Stimulated activated CD8-positive, alpha-beta memory T cell treated with anti-CD3 and anti-CD28 coated beads, Interleukin-7, amount 100 ng/mL, for 1 hour (primary cell): ENCODE measurements at places on chromosomes 5 and 9.

DNA sequence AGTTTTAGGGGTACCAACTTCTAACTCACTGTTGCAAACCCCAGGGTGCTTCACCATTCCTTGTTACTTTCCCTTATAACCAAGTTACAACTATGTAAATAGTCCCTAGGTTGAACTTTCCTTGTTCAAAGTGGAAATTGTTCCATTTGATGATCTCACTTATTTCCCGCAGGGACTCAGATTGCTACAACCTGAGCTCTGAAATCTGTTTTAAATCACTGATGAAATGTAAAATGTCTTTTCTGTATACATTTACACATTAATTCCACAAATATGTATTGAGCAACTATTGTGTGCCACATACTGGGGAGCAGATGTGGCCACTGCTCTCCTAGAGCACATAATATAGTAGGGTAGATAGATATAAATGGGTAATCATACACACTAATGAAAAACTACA lies 69.1 kb upstream of the TARS1 start:
- no peak for DNase-seq

- no peak for DNase-seq
Measured at GRCh38 chr9:95753762-95754465, 121.6 kb upstream of the ERCC6L2 start.

DNA sequence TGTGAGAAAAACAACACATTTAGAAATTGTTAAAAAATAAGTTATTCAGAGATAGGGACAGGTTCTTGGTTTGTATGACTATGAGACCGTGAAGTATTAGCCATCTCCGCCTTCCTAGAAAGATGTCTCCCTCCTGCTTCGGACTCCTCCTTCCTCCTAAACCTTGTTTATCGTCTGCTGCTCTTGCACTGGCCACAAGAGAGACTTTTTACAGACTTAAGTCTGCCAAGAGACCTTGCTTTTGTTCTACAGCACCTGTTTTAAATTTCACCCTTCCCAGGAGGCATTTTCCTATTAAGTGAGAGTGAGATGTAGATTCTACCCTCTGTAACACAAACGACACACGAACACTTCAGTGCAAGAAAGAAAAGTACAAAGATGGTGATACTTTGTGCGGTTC lies 274.6 kb downstream of the ARHGEF28 start:
- no peak for DNase-seq

- DNase-seq, result no peak
Measured at GRCh38 chr9:38372762-38373619, 19.5 kb upstream of the ALDH1B1 start.

- DNase-seq, result no peak
Measured at GRCh38 chr9:14315875-14316601, 2.1 kb upstream of the NFIB start.

DNA sequence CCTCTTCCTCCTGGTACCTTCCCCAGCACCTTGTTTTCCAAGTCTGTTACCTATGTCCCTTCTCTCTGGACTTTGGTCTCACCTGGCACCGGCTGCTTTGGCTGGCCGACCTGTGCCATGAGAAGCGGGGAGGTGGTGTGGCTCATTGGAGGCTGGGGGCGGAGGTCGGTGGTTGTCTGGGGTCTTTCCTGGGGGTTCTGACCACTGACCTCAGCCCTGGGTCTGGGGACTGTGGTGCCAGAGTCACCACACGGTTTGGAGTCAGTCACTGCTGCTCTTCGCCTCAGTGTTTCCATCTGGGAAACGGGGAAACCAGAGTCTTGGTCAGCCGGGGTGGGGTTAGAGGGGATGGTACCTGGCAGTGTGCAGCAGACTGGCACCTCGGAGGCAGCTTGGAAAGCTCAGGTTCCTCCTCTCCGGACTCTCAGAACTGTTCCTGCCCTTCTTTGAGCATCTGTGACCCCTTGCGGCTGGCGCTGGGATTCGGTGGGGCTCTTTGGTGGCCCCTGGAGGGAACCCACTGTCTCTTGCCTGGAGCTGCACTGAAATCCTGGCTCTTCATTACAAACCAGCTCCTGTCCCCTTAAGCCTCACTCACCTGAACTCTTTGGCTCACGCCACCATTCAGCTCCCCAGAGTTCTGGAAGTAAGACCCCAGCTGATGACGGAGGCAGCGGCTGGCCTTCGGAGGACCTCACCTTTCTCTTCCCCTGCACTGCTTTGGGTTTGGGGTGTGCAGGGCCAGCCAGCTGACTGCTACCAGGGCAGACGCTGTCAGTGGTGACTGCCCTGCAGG lies 4.1 kb upstream of the RXRA start:
- no peak for DNase-seq

- DNase-seq, result no peak
Measured at GRCh38 chr9:72855890-72856523, 96.8 kb downstream of the ALDH1A1 start.

- DNase-seq, result no peak
Measured at GRCh38 chr9:77156646-77157371, 20.5 kb upstream of the VPS13A start.

DNA sequence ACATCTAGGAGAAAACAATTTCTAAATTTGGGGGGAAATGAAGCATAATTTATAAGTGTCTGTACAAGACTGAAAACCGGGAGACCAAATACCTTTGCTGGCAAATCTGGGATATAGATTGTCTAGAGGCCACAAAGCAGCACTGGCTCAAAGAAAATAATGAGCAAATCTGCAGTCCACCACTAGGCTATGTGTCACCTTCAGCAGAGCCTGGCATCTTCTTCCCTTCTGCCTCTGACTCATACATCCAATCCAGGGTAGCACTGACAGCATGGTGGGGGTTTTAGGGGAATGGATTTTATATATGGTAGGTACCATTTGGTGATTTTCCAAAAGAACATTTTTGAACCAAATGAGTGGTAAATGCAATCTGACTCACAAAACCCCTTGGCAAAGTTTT lies 12.8 kb downstream of the FAM81B start:
- no peak for DNase-seq

GRCh38 chr5:176664479-176664878 lies 17.2 kb downstream of the TSPAN17 start:
- DNase-seq, result no peak

- DNase-seq, result no peak
Measured at GRCh38 chr5:55324815-55325418, 17.1 kb downstream of the MTREX start.

DNA sequence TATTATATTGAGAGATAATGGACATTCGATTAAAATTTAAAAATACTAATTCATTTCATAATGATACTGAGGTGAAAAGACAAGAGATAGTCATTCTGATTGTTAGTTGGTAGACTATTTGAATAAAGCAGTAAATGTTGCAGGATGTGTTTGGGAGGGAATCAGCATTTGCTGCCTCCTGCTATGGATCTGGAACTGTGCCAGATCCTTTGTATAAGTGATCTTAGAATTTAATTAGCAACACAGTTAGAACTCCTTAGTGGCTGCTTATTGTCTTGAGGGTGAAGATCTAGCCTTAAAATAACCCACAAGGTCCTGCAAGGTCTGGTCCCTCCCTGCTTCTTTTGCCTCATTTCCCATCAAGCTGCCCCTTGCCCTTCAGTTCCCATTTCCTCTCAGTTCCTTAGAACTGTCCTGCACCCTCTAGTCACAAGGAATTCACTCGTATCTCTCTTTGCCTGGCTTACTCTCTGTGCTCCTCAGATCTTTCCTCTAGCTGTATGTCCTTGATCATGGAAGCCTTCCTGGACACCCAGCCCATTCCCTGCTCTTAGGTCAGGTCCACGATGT lies 12.5 kb downstream of the LECT2 start:
- no peak for DNase-seq

- DNase-seq, result no peak
Measured at GRCh38 chr9:129109537-129109903, 1.1 kb downstream of the CRAT start.

DNA sequence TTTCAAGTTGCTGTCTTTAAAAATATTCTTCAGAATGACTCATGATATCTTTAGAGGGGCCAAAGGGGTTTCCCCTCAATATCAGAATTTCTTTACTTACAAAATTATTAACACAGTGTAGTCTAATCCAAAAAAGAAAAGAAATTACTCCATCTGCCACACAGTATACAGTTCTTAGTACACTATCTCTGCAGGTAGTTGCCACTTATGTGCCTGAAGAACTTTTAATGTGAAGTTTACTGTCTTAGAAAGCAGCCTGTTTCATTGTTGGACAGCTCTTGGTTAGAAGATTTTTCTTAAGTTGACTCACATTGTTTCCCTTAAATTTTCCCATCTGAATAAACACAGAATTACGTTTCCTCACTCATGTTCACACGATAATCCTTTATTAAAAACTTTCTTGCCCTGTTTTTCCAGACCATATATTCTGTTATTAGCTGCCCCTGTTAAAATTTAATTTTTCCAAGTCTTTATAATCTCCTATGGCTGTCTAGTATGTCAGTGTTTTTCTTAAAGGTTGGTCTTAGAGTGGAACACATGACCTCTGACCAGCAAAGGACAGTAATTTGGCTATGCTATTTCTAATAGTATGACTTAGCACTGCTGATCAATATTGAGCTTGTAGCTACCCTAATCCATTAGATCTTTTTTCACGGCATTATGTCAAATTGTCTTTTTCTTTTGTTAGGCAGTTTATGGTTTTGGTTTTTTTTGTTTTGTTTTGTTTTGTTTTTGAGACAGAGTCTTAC lies 21.8 kb upstream of the FKTN start:
- DNase-seq, result no peak

DNA sequence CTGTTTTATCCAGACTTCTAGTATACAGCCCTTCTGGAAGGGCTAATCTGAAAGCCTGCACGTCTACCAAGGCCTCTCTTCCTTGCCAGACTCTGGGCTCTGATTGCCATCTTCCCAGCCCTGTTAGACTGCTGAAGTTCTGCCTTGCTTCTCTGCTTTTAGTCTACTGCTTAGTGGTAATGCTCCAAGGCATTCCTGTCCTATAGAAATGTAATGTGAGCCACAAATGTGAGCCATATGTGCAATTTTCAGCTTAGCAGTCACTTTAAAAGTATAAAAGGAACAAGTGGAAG lies 32.1 kb downstream of the WNK2 start:
- DNase-seq, result no peak

GRCh38 chr9:114386361-114386885 lies 1.4 kb downstream of the AKNA start:
- DNase-seq, result no peak

DNA sequence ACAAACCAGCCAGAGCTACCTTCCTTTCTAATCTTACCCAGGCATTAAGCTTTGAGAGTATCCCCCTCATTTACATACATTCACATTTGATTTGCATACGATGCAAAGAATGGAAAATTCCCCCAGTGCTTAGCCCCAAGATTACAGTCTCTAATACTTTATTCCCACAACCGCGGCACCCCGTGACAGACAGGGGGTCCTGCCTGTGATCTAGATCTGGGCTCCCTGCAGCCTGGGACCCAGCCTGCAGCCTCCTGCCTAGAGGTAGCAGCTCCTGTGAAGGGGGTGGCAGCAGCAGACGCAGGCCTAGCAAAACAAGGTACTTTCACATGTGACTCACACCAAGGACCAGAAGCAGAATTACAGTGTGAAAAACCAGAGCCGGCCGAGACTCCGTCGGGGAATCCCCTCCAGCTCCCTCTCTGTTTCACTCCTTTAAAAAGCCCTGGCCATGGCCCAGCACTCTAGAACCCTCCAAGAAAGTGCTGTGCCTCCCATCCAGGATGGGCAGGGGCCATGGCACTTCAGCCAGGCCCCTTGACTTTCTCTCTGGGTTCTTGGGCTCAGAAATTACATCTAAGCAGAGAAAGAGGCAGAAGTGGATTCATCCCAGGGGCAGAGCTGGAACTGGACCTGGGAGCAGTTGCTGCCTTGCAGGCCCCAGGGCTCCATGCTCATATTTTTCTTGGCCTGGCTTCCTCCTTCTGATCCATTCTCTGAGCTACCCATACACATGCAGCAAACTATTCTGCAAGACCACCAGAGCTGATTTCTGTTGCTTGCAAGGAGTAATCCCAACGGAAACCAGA lies 14.0 kb upstream of the TCF7 start:
- peak; percentile 61 for DNase-seq

DNA sequence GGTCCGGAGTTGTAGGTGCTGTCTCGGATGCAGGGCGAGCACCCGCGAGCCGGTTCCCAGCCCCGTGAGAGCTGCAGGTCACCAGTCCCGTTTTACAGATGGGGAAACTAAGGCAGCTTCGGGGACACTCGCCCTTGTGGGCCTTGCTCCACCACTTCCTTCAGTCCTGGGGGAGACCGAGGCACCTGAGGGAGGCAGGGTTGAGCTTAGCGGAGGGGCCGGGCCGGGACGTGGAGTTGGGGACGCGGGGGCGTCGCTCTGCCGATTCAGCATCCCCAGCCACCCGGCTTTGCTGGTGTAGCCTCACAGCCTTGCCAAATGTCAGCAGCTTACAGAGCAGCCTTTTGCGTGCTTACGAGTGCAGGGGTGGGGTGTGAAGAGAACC lies 530 bp downstream of the BBLN start:
- DNase-seq, result no peak

- DNase-seq, result no peak
Measured at GRCh38 chr5:78508186-78508765, 140.3 kb downstream of the LHFPL2 start.

GRCh38 chr5:172078726-172079345 lies 72.4 kb upstream of the FBXW11 start:
- no peak for DNase-seq

DNA sequence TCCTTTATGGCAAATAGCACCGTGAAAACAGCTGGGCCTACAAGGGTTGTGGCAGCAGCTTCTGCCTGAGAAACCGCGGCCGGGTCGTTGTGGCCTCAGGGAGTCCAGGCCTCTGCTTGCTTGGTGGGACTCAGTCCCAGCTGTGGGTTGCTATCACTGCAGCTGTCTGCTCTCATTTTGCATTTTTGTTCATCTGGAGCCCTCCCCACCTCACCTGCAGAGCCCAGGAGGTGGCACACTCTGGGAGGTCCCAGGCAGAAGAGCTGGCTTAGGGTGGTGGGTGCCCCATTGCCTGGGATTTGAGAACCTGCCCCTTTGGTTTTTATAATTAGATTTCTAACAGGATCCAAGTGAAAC lies 138.4 kb downstream of the GADD45G start:
- no peak for DNase-seq

DNA sequence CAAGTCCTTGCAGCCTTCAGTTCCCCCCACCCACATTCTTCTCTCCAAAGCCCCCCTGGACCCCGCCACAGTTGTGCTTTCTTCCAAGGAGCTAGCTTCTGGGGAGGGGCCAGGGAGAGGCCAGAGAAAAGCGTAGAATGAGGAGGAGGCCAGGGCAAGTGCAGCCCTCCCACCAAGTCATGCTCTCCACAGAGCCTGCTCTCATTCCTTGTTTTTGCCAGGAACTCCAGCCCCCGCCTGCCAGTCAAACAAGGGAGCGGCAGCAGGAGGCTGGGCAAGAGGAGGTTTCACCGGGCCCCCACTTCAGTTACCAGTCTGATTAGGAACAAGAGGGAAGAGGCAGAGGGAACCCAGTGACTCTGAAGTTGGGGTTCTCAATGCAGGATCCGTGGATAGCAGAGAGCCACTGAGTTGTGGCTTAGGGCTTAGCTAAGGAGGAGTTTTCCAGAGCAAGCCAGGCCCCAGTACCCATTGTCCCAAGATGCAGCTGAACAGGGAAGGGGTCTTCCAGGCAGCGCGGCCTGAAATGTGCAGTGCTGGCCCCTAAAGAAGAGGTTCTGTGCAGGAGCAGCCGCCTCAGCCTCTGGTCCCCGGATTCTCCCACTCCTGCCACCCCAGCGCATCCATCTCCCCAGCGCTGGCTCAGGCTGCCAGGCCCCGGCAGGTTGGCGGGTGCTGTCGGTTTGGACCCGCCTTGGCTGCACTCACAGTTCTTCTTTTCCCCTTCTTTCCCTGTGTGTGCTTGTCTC lies 120.6 kb downstream of the DAB2IP start:
- no peak for DNase-seq

- peak; percentile 80 for DNase-seq
Measured at GRCh38 chr9:114505187-114506081, at the start of gene WHRN. WHRN (minus strand) TSS chr9:114505473; CDS start chr9:114504801, 672 bp downstream.
